ENCODE measurements at places on chromosomes 6 and 20. TPM values are rescaled to one million over a fixed set of nuclear protein-coding genes. Genes with fewer than 3 reads are reported as not detected.

The LRRC73 gene
- total RNA-seq = 0.33 TPM

The SPATA25 gene
- 13.4 TPM for total RNA-seq

The ATG5 gene
- 35.6 TPM for total RNA-seq

The PRICKLE4 gene
- total RNA-seq = 3.8 TPM

The CCDC170 gene
- total RNA-seq = 7.0 TPM

The OR2H1 gene
- not detected for total RNA-seq

The BPHL gene
- total RNA-seq = 27.2 TPM

The LHFPL5 gene
- total RNA-seq = not detected

The CAPN11 gene
- total RNA-seq = 0.68 TPM

The MTHFD1L gene
- total RNA-seq = 3.6 TPM

The NUP153 gene
- 32.1 TPM for total RNA-seq

The ARFGEF2 gene
- total RNA-seq = 40.1 TPM

The POU3F2 gene
- total RNA-seq = not detected

The DPPA5 gene
- total RNA-seq = not detected

The FOXP4 gene
- 4.7 TPM for total RNA-seq

The EDN3 gene
- not detected for total RNA-seq

The ID4 gene
- total RNA-seq = 88.7 TPM

The OR12D1 gene
- not detected for total RNA-seq

The MED20 gene
- 12.9 TPM for total RNA-seq

The MATN4 gene
- not detected for total RNA-seq

The STX16 gene
- total RNA-seq = 71.3 TPM

The PTCHD4 gene
- 0.98 TPM for total RNA-seq

The ZKSCAN8 gene
- 19.7 TPM for total RNA-seq

The IL17F gene
- total RNA-seq = not detected

The PDE7B gene
- total RNA-seq = 11.1 TPM

The ENPP4 gene
- total RNA-seq = 21.1 TPM

The SGK2 gene
- 13.6 TPM for total RNA-seq

The CLDN20 gene
- total RNA-seq = not detected

The MICB gene
- 5.1 TPM for total RNA-seq

The C2 gene
- total RNA-seq = 21.8 TPM

The DLK2 gene
- not detected for total RNA-seq

The MOG gene
- total RNA-seq = not detected

The FOXQ1 gene
- 0.44 TPM for total RNA-seq

The MYLK4 gene
- 1.5 TPM for total RNA-seq

The CFAP206 gene
- total RNA-seq = 0.17 TPM

The TRIM40 gene
- total RNA-seq = not detected

The APCDD1L gene
- total RNA-seq = 0.17 TPM

The WFDC5 gene
- not detected for total RNA-seq

The DEFB118 gene
- not detected for total RNA-seq

The SLC17A3 gene
- total RNA-seq = not detected

The PLN gene
- 10.4 TPM for total RNA-seq

The CRISP3 gene
- total RNA-seq = not detected

The PCSK2 gene
- total RNA-seq = not detected

The PSMB9 gene
- 35.0 TPM for total RNA-seq

The PRKN gene
- total RNA-seq = 11.7 TPM

The GPR6 gene
- not detected for total RNA-seq

The SLC24A3 gene
- total RNA-seq = 4.6 TPM

All from subcutaneous adipose tissue (tissue), 4 donors.